ENCODE measurements at places on chromosomes 6 and 20.
A peak's percentile ranks its signal among the peaks of the same experiment; 100 is the strongest.

GRCh38 chr20:48609491-48609978 is 218.3 kb downstream of the PREX1 start:
- no peak for DNase-seq

DNA sequence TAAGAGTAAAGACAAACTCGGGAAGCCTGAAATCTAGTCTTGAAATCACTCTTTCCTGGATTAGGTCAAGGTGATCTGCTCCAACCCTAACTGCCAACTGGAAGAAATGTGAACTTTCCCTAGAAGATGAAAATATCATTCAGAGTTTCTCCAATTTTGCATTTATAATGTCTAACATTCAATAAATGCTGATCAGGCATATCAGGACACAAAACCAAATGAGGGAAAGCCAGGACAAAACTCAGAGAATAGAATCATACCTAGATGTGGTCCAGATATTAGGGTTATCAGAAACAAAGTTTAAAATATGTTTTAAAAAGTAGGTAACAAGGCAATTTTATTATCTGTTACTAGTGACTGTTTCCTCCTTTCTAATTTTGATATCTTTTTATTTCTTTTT is 335.5 kb upstream of the MAP3K7 start:
- no peak for DNase-seq

GRCh38 chr6:26128013-26128771 is 41.0 kb downstream of the HFE start:
- no peak for DNase-seq

GRCh38 chr20:8196096-8196495 is 64.0 kb downstream of the PLCB1 start:
- no peak for DNase-seq

GRCh38 chr6:105619971-105620741 is 217.3 kb upstream of the PREP start:
- no peak for DNase-seq

DNA sequence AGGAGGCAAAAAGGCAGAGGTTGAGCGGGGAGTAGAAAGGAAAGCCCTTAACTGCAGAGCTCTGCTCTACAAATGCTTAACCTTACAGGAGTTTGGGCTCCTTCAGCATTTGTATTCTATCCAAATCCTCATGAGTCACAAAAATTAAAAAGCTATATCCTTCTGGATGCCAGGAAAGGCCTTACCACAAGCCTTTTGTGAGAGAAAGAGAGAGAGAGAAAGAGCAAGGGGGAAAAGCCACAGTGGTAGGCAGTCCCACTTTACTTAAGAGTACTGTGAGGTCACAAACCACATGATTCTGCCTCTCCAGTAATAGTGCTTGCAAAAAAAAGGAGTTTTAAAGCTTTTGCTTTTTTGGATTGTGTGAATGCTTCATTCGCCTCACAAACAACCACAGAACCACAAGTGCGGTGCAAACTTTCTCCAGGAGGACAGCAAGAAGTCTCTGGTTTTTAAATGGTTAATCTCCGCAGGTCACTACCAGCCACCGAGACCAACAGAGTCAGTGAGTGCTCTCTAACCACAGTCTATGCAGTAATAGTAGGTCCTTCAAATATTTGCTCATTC is at the start of gene RUNX2:
Gene RUNX2 (plus strand): TSS at position 375 of the 567 bp plus-strand sequence. CDS start 397 bp downstream, outside the sequence.
- DNase-seq, result peak; percentile 42

DNA sequence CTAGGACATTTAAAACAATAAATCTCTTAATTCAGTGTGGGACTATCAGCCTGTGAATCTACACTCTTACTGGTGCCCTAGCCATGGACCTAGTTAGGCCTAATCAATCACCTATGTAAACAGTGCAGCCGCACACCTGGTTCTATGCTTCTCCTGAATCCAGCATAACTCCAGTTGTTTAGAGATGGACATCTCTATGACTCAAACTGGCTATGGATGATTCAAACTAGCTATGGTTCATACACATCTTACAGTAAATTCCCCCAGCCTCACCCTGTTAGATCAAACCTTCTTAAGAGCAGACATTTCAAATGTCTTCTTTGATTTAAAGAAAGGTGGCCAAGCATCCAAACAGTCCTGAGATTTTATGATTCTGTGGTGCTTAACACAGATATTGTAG is 34.7 kb downstream of the SLC35B3 start:
- no peak for DNase-seq

All from NCI-H774 (cell line).